ENCODE measurements at places on chromosomes 6 and 20.

DNA sequence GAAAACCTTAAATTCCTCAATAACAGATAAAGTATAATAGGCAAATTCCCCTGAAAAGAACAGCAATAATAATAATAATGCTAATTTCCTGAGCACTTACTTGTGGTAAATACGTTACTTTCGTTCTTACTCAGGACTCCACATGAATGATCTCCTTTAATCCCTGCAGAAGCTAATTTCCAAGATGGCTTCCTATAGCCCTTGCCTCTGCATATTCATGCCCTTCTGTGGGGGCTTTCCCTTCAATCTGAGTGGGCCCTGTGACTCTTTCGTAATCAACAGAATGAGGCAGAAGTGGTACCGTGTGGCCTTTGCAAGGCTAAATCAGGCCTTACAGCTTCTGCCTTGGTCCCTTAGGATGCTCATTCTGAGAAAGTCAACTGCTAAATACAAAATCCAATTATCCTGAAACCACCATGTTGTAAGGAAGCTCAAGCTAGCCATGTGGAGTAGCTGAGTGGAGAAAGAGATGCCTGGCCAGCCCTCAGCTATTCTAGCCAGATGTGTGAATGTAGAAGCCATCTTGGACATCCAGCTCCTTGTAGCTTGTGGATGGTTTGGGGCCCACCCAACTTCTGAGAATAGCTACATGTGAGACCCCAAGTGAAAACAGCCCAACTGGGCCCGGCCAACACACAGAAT, 50.5 kb downstream of the MCUR1 start:
- no peak for DNase-seq

DNA sequence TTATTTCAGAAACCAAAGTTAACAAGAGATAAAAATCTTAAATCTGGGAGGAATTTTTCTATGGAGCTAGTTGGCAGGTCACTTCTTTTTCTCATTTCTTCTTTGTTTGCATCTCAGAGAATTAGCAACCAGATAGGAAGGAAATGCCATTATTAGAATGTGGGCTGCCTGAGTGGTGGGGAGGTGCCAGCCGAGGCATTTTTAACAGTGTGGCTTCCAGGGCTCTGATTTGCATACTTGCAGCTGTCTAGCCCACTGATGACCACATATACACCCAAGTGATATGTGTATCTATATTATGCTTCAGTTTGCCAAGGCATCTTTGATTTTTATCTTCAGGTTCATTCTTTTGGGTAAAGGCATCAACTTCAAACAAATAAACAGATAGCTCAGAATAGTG, 206.7 kb downstream of the CLIC5 start:
- no peak for DNase-seq

DNA sequence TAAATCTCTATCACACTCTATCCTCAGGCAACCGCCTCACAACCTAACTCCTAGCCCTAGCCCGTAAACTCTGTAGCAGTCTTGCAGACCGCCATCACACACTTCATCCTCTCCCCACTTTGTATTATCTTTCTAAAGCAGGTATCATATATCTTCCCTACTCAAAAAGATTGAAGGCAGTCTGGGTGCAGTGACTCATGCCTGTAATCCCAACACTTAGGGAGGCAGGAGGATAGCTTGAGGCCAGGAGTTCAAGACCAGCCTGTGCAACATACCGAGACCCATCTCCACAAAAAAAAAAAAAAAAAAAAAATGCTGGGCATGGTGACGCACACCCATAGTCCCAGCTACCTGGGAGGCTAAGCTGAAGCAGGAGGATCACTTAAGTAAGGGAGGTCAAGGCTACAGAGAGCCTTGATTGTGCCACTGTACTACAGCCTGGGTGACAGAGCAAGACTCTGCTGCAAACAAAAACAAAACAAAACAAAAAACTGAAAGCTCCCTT, 22.9 kb downstream of the RANBP9 start:
- no peak for DNase-seq

DNA sequence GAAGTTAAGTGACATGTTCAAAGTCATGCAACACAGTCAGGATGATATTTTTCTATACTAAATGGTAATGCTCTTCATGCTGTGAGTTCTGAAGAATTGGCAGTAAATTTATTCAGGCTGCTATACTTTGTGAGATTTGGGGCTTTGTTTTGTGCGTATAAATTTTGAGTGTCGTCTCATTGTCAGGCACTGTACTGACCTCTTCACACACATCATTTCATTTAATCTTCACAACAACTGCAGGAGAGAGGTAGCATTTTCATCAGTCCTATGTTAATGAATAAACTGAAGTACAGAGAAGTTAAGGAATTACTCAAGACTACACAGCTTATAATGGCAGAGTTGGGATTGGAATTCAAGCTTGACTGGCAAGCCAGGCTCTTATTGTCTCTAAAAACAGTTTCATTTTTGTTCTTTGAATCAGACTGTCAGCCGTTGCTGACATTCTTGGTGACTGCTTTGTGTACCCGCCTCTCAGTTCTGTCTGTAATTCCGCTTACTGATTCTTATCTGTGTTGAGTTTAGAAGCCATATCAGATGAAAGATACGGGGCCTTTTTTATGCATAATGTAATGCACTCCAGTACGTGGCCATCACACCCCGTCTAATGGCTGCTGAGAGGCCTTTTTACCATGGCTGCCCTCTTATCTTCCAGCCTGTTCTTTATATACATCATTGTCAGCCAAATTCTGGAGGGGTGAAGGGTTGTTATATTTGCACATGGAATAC, 274.9 kb downstream of the UTRN start:
- no peak for DNase-seq

DNA sequence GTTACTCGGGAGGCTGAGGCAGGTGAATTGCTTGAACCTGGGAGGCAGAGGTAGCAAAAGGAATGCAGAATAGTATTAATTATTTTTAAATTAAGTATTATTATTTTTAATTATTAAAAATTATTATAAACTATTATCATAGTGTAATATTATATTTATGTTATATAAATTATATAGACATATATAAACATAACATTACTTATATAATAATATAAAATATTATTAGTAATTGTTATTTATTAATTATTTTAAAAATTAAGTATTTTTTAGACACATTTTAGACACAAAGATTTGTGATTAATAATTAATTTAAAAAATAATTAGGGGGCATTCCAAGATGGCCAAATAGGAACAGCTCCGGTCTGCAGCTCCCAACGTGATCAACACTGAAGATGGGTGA, 31.7 kb upstream of the TGM3 start:
- no peak for DNase-seq

GRCh38 chr6:12485226-12485764, 195.1 kb downstream of the EDN1 start:
- no peak for DNase-seq

DNA sequence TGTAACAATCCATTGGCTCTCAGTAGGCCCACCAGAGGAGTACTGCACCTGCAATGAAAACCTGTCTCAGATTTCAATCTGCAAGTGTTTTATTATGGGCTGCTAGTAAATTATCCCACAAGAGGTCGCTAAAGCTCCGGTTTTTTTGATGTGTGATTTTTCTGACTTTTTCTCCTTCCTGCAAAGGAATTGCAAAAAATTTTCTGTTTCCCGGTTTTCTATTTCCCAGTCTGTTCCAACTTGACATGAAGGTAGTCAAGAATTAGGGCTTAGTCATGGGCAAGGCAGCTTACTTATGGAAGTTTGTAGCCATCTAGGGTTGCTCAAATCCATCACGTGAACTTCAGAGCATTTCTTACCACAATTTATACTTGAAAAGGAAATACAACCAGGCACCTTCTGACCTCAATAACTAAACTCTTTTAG, 38.5 kb upstream of the AHI1 start:
- peak; percentile 41 for DNase-seq

DNA sequence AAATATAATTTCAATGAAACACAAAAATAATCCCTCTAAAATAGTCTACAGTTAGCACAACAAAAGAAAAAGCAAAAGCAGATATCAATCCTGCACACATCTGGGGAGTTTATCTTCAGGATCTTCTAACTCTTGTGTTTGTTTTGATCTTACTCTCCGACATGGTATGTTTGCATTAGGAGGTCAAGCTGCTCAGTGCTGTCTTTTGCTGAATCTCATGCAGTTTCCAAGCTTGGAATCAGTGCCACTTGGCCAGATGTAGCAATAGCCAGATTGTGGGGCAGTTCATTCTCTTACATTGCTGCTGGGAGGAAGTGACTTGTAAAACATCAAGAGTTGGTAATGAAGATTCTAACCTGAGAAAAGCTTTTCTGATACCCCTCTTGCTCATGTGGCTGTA, 29.5 kb downstream of the RIOK1 start:
- no peak for DNase-seq
